Endodermal cell (in vitro differentiated cells): ENCODE measurements at places on chromosomes 7 and 10.
A peak's percentile ranks its signal among the peaks of the same experiment; 100 is the strongest.

DNA sequence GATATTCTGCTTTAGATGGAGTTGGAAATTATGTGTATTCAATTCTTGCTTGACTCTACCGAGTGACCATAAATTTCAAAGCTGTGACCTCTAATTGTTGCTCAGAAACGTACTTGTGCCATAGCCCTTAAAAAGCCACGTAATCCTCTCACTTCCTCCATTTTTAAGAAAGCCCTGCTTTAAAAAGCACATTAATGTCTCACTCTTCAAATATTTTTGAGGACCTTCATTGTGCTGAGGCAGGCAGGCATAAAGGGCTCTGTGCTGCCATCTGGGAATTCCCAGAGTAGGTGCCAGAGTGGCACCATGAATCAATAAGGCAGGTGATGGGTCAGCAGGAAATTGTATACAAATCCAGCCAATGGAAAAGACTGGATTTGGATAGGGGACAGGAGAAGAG, 97.7 kb upstream of the FAM204A start:
- no peak overlapping the region for H3K4me3 ChIP-seq
- H3K27ac ChIP-seq = no peak overlapping the region
- no peaks in the 10 kb centered on the region for H3K4me1 ChIP-seq
- H3K27me3 ChIP-seq = no peaks in the 10 kb centered on the region
- no peaks in the 10 kb centered on the region for H3K36me3 ChIP-seq
- DNase-seq = no peak

DNA sequence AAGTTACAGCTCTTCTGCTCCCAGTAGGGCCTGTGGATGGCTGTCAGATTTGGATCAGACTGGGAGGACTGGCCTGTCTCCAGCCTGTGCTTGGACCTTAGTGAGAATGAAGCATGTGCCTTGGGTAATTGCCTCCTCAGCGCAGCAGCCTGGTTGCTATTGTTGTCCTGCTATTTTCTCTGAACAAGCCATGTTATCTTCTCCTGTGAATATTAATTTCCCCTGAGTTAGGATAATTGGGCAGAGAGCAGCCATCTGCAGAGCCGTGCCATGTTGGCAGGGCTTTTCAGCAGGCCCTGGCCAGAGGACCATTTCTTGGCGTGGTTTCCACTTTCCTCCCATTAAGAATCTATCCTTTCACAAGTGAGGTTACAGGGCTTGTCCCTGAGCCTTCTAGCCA, 497.3 kb downstream of the SORCS3 start:
- H3K27me3 ChIP-seq = no peaks in the 10 kb centered on the region
- H3K4me1 ChIP-seq = no peaks in the 10 kb centered on the region
- no peak for DNase-seq
- no peaks in the 10 kb centered on the region for H3K36me3 ChIP-seq

DNA sequence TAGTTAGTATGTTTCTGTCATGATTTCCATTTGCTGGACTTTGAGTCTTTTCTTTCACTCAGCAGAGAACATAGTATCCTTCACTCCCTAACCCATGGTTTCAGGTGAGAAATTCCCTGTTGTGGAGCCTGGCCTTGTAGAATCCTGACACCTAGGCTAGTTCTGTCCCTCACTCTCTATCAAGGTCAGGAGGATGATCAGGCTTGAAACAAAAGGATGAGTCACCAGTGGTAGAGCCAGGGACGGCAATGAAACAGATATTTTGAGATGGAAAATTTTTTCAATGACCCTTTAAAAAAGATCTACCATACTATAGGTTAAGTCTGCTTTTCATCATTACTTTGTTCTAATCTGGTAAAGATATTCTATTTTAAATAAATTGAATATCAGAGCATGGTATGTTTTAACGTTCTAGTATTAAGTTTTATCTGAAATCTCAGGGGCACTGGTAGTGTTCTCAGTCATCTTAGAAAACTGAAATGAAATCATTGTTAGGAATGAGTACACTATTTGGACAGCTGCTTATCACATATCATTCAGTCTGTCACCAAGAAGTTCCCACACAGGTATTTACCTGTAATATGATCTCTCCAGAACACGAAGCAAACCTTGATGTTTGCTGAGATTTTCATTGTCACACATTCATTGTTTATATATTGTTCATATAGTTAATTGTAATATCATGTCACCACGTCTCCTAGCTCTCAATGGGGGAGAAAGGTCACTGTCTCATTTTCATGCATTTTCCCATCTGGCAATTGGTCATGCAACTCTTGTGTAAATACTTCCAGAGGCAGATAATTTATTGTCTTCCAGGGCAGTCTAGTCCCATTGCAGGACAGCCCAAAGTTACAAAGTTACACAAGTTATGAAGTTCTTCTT, 299.9 kb upstream of the LRRTM3 start:
- no peaks in the 10 kb centered on the region for H3K36me3 ChIP-seq
- no peaks in the 10 kb centered on the region for H3K4me1 ChIP-seq
- H3K27ac ChIP-seq = no peak overlapping the region
- H3K4me3 ChIP-seq = no peak overlapping the region
- DNase-seq = no peak

GRCh38 chr7:90603346-90603745, 7.2 kb downstream of the CDK14 start:
- H3K27ac ChIP-seq = no peak overlapping the region
- H3K27me3 ChIP-seq = no peaks in the 10 kb centered on the region
- no peaks in the 10 kb centered on the region for H3K4me1 ChIP-seq
- DNase-seq = no peak

DNA sequence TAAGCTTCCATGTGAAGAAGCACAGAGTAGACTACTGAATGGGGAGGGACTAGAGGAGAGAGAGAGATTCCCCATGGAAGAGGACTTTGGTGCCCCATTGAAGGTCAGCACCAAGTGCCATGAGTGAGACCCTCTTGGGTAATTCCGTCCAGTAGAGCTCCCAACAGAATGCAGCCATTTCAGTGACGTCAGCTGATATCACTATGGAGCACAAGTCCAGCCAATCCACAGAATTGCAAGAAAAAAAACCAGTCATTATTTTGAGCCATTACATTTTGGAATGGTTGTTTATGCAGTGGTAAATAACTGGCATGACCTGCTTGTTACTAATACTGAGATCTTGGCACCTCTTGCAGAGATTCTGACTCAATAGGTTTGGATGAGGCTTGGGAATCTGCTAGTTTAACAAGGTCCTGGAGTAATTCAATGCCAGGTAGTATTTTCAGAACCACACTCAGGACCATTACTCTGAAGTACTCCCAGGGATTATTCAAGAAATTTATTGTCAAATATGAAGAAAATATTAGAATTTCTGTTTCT, 52.6 kb upstream of the SP8 start:
- H3K4me3 ChIP-seq = no peak overlapping the region
- H3K27ac ChIP-seq = no peak overlapping the region
- no peak for DNase-seq
- no peaks in the 10 kb centered on the region for H3K27me3 ChIP-seq
- no peaks in the 10 kb centered on the region for H3K36me3 ChIP-seq
- H3K4me1 ChIP-seq = no peaks in the 10 kb centered on the region

DNA sequence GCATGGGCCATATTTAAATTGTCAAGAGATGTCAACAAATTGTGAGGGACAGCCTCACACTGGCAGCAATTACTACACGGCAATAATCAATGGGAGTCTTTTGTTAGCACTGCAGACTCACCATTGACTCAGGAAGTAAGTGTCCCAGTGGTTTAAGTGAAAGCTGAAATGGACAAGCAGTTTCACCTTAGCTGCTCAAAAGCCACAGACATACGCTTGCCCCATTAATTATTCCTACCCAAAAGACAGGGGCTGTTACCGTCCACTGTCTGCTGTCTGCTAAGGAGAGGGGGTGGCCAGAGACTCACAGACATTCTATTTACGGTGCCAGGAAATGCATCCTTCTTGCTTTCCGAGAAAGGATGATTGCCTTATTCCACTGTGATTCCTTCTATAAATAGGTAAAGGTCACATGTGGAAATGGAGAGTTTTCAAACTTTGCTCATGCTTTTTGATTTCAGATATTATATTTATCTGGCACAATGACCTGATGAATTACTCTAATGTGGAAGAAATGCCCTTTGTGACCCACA, 309.7 kb upstream of the NFE2L3 start:
- H3K4me1 ChIP-seq = no peaks in the 10 kb centered on the region
- H3K27me3 ChIP-seq = no peaks in the 10 kb centered on the region
- DNase-seq = no peak
- H3K4me3 ChIP-seq = no peak overlapping the region
- no peak overlapping the region for H3K27ac ChIP-seq

DNA sequence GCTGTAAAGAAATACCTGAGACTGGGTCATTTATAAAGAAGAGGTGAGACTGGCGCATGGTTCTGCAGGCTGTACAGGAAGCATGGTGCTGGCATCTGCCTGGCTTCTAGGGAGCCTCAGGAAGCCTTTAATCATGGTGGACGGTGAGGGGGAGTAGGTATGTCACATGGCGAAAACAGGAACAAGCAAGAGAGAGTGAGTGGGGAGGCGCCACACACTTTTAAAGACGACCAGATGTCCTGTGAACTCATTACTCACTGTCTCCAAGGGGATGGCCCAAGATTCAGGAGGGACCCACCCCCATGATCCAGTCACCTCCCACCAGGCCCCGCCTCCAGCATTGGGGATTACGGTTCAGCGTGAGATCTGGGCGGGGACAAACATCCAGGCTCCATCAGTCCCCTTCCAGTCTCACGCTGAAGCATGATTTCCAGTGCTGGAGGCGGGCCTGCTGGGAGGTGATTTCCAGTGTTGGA, 3.2 kb downstream of the ZNF316 start:
- H3K36me3 ChIP-seq = peaks cover 11% of the 10 kb centered on the region
- no peak overlapping the region for H3K4me3 ChIP-seq
- DNase-seq = peak; percentile 95
- no peak overlapping the region for H3K27ac ChIP-seq
- H3K4me1 ChIP-seq = no peaks in the 10 kb centered on the region

- H3K27ac ChIP-seq = no peak overlapping the region
- DNase-seq = no peak
- H3K4me1 ChIP-seq = no peaks in the 10 kb centered on the region
- H3K27me3 ChIP-seq = no peaks in the 10 kb centered on the region
Measured at GRCh38 chr7:106609416-106609815, 51.5 kb downstream of the CCDC71L start.

GRCh38 chr7:17359610-17360009, 61.2 kb downstream of the AHR start:
- H3K4me3 ChIP-seq = no peak overlapping the region
- H3K36me3 ChIP-seq = no peaks in the 10 kb centered on the region
- no peak overlapping the region for H3K27ac ChIP-seq

- DNase-seq = no peak
- no peak overlapping the region for H3K27ac ChIP-seq
- no peaks in the 10 kb centered on the region for H3K36me3 ChIP-seq
Measured at GRCh38 chr7:159195946-159196345, 51.3 kb upstream of the VIPR2 start.

GRCh38 chr7:143394068-143394467, 12.9 kb downstream of the ZYX start:
- DNase-seq = peak; percentile 44
- peaks cover 39% of the 10 kb centered on the region for H3K36me3 ChIP-seq
- H3K27ac ChIP-seq = no peak overlapping the region
- H3K4me1 ChIP-seq = no peaks in the 10 kb centered on the region
- H3K27me3 ChIP-seq = no peaks in the 10 kb centered on the region

- no peak for DNase-seq
- no peak overlapping the region for H3K4me3 ChIP-seq
- peaks cover 95% of the 10 kb centered on the region for H3K36me3 ChIP-seq
- H3K27ac ChIP-seq = no peak overlapping the region
Measured at GRCh38 chr7:107938456-107939250, 47.7 kb downstream of the DLD start.

DNA sequence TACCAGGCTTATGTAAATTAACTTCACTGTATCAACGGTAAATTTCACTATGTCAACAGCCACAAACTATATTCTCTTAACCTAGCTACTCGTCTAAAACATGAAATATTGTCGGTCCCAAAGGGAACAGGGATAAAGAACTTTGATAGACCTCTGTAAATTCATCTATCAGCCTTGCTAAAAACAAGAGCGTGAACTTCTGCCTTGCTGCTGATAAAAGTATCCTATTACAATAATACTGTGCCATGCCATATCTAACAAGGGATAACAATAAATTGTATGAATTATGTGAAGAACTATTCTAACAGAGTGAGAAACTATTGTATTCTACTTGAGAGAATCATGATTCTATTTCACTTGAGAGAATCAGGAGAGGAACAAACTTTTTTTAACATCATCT, 117.2 kb downstream of the CNOT4 start:
- no peak overlapping the region for H3K27ac ChIP-seq
- peaks cover 3% of the 10 kb centered on the region for H3K27me3 ChIP-seq
- no peak for DNase-seq
- H3K4me3 ChIP-seq = no peak overlapping the region

GRCh38 chr10:130820880-130821482, 490.5 kb downstream of the TCERG1L start:
- no peak overlapping the region for H3K4me3 ChIP-seq
- H3K4me1 ChIP-seq = no peaks in the 10 kb centered on the region
- no peak overlapping the region for H3K27ac ChIP-seq
- H3K36me3 ChIP-seq = no peaks in the 10 kb centered on the region
- no peaks in the 10 kb centered on the region for H3K27me3 ChIP-seq
- no peak for DNase-seq

DNA sequence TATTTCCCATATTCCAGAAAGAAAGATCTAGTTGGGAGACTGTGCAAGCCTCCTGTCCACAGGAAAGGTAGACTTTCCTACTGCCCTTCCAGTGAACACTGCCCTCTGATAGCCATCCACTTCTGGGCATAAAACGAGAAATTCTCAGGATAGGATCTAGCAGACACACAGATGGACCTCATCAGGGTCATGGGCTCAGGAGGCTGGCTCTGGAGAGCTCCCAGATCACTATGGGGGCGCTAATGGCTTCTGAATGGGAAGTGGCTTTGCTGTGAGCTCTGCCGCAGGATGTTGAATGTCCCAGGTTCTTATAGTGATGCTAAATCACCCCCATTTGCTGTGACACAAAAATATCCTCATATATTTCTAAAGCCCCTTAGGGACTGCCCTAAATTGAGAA, 77.1 kb downstream of the SVIL start:
- H3K27me3 ChIP-seq = no peaks in the 10 kb centered on the region
- H3K36me3 ChIP-seq = peaks cover 17% of the 10 kb centered on the region
- no peak overlapping the region for H3K4me3 ChIP-seq
- no peak overlapping the region for H3K27ac ChIP-seq

DNA sequence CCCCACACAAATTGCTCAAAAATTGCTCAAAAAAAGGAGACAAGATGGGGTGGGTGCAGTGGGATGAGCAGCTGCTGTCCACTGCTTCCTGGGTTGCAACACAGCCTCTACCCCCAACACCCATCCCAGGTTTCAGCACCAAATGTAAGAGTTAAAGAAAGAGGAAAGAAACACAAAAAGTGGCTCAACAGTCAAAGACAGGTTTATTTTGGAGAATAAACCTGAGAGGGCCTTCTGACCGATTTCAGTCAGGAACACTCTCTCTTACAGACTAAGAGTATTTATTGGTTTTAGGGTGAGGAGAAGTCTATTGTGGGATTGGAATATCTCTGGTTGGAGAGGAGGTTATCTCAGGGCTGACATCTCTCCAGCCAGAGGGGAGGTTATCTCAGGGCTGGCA, 28.4 kb downstream of the OR13A1 start:
- H3K36me3 ChIP-seq = no peaks in the 10 kb centered on the region
- H3K27ac ChIP-seq = no peak overlapping the region
- peaks cover 3% of the 10 kb centered on the region for H3K4me1 ChIP-seq
- no peaks in the 10 kb centered on the region for H3K27me3 ChIP-seq
- H3K4me3 ChIP-seq = peak overlapping the region; percentile 32
- DNase-seq = no peak

- no peak overlapping the region for H3K27ac ChIP-seq
- no peaks in the 10 kb centered on the region for H3K4me1 ChIP-seq
- DNase-seq = no peak
- H3K27me3 ChIP-seq = no peaks in the 10 kb centered on the region
- H3K4me3 ChIP-seq = no peak overlapping the region
- no peaks in the 10 kb centered on the region for H3K36me3 ChIP-seq
Measured at GRCh38 chr10:48811461-48811860, 126.8 kb downstream of the WDFY4 start.
